Muscle of leg (tissue), 16 donors: ENCODE measurements at places on chromosomes 4 and X. TPM values are rescaled to one million over a fixed set of nuclear protein-coding genes. Genes with fewer than 3 reads are reported as not detected.
A peak's percentile ranks its signal among the peaks of the same experiment; 100 is the strongest.

GRCh38 chrX:53471346-53471745, 37.2 kb upstream of the HSD17B10 start:
- no peak for DNase-seq

DNA sequence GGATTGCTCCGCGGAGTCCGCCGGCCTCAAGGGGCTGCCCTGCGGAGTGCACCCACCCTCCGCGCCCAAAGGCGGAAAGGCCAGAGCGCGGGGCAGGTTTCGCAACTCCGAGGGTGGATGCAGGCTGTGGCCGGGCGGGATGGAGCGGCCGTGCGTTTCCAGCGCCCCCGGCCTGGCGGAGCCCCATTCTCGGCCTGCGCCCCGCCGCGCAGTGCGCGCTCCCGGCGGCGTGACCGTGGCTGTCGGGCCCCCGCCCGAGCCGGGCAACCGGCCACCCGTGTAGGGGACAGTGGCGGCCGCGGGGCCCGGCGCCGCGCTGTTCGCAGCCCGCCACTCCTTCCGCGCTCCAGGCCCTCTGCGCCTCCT, 331 bp downstream of the SETD7 start:
- DNase-seq = no peak

DNA sequence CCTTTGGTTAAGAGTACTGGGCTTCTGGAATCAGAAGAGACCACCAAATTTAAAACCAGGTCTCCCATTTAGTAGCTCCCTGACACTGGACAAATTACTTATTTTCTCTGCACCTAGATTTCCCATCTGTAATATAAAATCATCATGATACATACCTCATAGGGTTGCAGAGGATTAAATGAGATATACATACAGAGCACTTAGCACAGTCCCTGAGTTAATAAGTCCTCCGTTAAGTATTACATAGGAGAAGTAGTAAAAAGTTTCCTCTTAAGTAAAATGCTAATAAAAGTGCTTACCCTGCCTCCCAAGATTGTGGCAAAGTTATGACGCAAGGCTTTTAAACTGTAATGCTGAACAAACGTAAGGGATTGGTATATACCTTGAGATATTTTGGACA, 539 bp upstream of the CHIC1 start:
- no peak for DNase-seq

DNA sequence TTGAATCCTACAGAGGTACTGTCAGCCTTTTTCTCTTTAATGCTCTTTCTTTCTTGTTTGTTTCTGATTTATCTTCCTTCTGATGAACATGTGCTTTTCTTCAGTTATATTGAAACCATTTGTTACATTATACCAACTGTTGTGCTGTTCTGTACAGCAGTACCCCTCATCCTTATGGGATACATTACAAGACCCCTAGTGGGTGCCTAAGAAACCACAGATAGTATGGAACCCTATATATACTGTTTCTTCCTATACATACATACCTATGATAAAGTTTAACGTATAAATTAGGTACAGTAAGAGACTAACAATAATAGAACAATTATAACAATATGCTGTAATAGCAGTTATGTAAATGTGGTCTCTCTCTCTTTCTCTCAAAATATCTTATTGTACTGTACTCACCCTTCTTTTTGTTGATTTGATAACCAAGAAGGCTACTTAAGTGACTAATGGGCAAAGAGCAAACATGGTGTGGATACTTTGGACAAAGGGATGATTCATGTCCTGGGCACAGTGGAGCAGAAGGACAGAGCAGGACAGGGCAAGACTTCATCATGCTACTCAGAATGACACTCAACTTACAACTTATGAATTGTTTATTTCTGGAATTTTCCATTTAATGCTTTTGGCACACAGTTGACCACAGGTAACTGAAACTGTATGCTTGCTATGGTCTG, 10.7 kb upstream of the YIPF7 start:
- DNase-seq = no peak

The SRPX2 gene
- 27.0 TPM for polyA plus RNA-seq

GRCh38 chrX:155027509-155028066, 944 bp downstream of the FUNDC2 start:
- peak; percentile 89 for DNase-seq

- no peak for DNase-seq
Measured at GRCh38 chrX:154724993-154725756, 25.7 kb downstream of the GAB3 start.

The TRIM75 gene
- 0.15 TPM for polyA plus RNA-seq

DNA sequence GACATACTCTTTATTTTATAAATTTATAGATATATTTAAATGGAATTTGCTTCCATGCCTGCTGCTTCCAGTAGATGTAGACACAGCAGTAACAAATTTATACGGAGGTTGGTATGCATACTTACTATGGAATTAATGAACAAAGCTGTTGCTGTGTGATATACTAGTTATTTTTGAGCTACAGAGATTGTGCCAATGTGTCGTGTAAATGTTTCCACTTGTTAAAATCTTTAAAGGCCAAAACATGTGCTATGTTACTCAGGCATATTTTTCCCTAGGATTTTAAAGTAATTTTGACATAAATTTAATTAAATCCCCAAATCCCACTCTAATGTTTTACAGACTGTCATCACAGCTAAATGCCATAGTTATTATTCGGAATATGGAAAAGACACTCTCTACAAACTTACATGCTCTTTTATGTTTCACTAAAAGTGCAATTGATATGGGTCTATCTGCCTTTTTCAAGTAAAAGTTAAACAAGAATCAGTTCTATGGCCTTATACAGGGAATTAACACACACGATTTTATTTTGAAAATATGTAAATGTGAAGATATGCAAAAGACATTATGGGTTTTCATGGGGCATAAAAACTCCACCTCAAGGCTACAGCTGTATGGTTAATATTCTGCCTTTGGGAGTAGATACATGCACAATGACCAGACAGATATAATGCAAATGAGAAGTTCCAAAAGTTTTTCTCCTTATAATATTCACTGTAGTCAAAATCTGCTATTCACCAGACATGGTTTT, 256.8 kb downstream of the FSTL5 start:
- DNase-seq = peak; percentile 67

- no peak for DNase-seq
Measured at GRCh38 chr4:21664355-21664754, 284.2 kb downstream of the KCNIP4 start.

The MAGEE1 gene
- polyA plus RNA-seq = 3.6 TPM

The USP27X gene
- 2.8 TPM for polyA plus RNA-seq

DNA sequence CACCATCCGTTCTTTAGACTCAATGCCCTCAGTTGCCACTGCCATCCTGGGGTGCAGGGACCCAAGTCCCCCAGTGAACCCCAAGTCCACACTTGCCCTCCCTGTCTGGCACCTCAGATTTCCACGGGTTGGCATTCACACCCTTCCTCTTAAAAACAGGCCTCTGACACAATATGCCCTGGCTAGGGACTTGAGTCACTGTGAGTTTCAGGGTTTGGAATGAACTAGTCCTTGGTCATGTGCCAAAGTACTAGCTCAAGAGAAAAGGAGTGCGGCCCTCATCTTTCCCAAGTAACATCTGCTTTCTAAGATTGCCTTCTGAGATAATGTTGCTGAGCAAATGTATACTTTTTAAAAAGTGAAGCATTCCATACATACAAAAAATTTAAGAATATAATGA, 134.0 kb downstream of the MID1 start:
- peak; percentile 51 for DNase-seq

GRCh38 chr4:76641351-76641750, 206.3 kb downstream of the SHROOM3 start:
- no peak for DNase-seq

The UGT2B11 gene
- not detected for polyA plus RNA-seq

DNA sequence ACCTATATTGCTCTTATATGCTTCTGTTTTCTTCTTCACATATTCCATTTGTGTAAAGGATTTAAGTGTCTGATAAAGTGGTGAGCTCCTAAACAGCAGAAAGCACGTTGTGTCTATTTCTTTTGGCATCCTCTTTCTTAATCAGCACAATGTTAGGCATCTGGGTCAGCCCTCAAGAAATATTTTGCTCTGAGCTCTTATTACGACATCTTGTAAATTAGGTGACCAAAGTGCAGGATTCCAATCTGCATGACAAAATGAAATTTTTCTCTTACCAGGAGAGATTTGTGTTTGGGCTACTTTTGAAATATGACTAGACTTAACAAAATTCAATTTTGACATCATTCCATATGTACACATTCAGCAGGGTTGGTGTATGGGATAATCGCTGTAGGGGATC, 210.0 kb upstream of the IGFBP7 start:
- DNase-seq = no peak

The DCAF8L2 gene
- polyA plus RNA-seq = not detected

GRCh38 chr4:1869530-1870327, 1.5 kb upstream of the NSD2 start:
- no peak for DNase-seq

DNA sequence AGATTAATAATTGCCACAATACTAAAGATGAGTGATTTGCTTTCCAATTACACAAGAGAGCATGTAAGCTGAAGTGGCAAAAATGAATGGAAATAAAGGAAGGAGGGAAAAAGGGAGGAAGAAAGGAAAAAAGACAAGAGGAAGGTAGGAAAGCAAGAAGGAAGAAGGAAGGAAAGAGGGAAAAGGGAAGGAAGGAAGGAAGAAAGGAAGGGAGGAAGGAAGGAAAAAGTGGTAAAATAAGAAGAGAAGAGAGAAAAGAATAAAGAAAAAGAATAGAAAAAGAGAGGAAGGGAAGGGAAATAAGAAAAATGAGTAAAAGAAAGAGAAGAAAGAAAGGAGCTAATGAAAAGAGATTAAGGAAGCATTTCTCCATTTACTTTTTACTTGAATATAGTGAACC, 4.6 kb downstream of the NDST4 start:
- no peak for DNase-seq

DNA sequence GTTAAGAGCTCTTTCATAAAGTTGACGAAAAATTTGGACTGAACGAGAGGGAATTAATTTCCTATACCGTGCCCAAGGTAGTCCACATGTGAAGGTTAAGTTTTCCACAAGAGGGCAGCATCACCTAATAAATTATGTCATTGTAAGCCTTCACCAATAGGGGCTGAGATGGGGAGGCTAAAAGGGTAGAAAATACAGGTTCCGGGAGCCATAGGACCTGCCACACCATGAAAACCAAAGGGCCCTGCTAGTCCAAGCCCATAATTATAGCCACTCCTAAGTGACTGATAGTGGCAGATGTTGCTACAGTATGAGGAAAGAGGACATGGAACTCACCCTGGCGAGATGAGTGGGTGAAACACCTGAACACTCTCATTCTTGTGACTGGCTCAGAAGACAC, 122.2 kb downstream of the SHROOM4 start:
- DNase-seq = peak; percentile 49

DNA sequence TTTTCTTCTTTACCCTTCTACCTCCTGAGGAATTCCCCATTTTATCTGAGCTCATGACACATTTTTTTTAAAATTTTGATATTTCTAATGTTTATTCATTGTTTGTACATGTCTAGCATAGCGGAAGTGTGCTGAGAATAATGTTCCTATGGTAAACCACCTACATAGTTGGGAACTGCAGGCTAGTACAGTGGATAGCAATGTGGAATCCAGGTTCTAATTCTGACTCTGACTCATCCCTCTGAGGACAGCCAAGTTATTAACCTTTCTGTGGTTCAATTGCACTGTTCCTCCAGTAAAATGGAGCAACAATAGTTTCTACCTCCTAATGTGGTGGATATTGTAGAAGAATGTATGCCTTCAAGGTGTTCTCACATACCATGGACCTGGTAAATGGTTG, 20.6 kb upstream of the APELA start:
- no peak for DNase-seq

- no peak for DNase-seq
Measured at GRCh38 chr4:69196209-69196965, 18.2 kb downstream of the UGT2B11 start.

GRCh38 chr4:28269426-28269825, 1408.8 kb downstream of the STIM2 start:
- DNase-seq = no peak

GRCh38 chrX:148290931-148291330, 209.5 kb upstream of the AFF2 start:
- DNase-seq = no peak

The BMPR1B gene
- polyA plus RNA-seq = 11.7 TPM

DNA sequence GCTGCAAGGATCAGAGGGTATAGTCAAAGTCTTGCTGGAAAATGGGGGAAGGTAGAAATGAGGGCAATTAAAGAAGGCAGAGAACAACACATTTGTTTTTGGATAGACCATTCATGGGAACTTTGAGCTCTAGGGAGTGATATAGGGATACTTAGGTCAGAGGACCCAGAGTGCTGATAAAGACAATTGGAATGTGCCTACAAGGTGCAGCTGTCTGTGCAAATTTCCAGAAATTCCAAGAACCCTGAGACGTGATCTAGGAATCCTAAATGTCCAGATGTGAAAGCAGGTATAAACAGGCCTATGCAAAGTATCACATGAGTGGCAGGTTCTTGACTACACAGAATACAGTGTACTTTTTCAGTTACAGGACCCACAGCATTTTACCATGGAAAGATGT, 24.2 kb downstream of the FNIP2 start:
- DNase-seq = no peak

DNA sequence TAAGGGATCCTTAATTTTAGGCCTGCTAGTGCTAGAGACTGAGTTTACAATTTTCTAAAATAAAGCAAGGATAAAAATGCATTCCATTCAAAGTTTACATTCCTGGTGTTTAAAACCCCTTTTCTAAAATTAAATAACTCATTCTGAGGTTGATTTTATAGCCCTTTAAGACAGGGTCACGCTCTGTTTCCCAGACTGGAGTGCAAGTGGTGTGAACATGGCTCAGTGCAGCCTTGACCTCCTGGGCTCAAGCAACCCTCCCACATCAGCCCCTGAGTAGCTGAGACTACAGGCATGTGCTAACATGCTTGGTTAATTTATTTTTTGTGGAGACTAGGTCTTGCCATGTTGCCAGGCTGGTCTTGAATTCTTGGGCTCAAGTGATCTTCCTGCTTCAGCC, 6.8 kb upstream of the CDKL2 start:
- DNase-seq = no peak

The FATE1 gene
- 2.6 TPM for polyA plus RNA-seq

The MAGEC1 gene
- not detected for polyA plus RNA-seq

DNA sequence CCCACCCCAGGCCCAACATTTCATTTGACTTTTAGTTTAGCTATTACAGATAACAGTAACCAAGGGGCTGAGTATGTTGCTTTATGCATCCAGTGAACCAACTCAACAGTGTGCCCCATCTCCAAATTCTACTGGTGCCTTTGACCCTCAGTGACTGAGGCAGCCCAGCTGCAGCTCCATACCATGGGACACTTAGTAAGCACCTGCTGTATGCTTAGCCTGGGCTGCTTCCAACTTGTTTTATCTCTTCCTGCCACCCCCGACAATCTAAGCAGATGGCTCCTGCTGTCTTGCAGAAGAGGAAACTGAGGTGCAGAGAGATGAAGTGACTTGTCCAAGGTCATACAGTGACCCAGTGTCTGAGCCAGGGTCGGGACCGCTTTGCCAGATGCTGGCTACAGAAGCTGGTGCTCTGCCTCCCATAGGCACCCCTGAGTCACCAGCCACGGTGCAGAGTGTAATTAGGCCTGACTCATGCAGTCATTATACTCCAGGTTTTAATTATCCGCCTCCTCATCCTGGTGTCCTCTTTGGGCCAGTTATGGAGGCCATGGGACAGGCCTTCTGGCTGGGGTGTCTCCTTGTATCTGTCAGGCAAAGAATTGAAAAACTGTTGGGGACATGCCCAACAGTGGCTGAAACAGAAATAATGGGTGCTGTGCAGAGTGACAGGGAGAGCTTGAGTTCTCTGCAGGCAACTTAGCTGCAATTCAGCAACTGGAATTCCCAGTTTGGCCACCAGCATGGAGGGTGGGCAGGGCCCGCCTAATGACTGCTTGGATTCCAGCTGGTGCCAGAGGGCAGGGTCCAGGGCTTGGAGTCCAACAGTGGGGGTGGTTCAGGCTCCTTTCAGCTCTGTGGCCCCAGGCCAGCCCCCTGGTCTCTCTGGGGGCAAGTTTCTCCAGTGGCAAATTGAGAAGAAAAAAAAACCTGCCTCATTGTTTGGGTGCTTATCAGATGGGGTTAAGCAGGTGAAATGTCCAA, 8.2 kb upstream of the GPR78 start:
- no peak for DNase-seq
